ENCODE measurements at places on chromosomes 7 and 10. TPM values are rescaled to one million over a fixed set of nuclear protein-coding genes. Genes with fewer than 3 reads are reported as not detected.

DNA sequence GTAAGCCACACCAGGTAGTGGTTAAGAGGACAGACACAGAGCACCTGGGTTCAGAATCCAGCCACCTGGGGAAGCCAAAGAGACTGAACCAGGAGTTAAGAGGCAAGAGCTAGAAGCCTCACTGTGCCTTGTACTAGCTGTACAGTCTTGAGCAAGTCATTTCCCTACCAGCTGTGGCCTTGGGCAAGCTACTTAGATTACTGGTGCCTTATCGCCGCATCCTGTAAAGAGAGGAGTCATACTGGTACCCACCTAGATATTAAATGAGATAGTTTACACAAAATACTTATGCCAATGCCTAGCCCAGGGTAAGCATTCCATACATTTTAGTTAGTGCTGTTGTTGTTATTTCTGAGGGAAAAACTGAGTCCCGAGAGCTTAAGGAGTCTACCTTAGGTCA, 47.7 kb downstream of the HABP2 start:
- no peak for DNase-seq

OR9A2 gene
- not detected for total RNA-seq

- no peak for DNase-seq
Observed at GRCh38 chr7:38629651-38630510, 1.3 kb downstream of the AMPH start.

CYP3A4 gene
- total RNA-seq: 10.0 TPM

DNA sequence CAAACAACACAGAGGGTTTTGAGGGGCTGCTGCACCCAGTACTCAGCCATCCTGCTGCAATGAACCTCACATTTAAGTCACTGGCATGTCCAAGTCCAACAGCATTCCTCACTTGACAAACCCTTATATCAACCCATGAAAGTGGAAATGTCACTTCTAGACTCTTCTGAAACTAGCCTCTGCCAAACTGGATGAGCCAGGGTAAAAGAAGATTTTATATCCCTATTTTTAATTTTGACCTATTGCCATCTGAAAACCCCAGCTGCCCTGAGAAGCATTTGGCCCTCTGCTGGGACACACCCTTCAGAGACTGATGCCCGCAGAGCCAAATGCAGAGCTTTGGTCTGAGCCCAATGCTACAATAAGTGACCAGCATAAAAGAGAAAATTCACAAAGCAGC, 201.1 kb downstream of the ANK3 start:
- no peak for DNase-seq

LEP gene
- total RNA-seq: not detected
